ENCODE measurements at places on chromosomes 13 and 19.

DNA sequence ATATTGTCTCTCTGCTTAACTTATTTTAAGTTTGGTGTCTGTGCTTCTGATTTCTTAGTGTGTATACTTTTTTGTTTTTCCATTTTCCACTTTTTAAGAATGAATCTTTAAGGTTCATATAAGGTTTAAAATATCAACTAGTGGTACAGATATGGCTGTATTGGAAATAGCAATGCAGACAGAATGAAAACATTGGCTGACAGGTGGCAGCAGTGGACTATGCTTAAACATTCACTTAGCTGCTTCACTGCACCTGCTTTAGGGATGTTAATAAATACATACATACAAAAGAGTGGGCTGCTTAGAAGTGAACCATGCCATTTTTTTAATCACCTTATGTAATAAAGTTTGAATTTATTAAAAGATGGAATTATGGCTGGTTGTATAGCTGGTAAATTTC lies 27.3 kb downstream of the TM9SF2 start:
- no peak for DNase-seq

GRCh38 chr13:38419312-38419873 lies 69.7 kb downstream of the UFM1 start:
- no peak for DNase-seq

DNA sequence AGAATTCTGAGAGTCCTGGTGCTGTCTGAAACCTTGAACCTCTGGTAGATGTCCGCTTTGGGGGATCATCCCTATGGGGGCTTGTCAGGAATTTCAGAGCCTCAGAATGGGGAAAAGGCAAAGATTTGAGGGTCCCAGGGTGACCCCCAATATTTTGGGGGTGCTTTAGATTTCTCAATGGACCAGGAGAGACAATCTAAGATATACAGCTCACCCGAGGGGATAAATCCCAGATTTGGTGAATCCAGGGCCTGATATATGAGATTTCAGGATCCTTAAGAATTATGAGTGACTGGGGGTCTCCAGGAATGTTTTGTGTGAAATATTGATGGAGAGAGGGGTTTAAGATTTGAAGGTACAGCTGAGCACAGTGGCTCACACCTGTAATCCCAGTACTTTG lies 3.3 kb downstream of the CAPN12 start:
- no peak for DNase-seq

DNA sequence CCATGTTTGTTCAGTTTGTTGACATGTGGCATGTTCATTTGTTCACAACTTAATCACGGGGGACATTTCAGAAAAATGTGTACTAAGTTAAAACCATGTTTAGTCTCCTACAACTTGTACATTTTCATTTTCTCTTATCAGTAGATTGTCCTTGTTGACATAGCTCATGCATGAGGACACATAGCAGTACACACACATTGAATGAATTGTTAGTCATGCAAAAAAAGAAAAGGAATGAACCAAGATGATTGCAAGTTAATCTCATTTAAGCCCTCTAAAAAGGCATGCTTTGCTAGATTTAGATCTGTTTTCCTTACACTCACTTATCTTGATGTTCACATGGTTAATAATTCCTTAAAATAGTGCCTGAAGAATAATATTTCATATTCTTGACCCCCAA lies 38.2 kb upstream of the AKAP11 start:
- DNase-seq, result no peak

DNA sequence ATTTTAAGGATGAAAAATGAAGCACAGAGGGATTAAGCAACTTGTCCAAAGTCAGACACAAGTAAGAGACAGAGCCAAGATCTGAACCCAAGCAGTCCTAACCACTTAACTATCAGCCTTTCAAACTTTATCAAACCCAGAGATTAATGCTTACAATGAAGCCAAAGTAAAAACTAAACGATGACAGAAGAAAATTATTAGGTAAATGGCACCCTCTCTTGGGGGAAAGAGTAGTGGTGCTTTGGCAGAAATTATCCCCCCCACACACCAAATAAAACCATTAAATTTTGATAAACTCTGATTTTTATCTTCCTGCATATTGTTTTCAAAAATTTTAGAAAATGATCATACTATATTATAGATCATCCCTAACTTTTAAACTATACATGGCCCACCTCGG lies 329.2 kb downstream of the SLC7A1 start:
- no peak for DNase-seq

DNA sequence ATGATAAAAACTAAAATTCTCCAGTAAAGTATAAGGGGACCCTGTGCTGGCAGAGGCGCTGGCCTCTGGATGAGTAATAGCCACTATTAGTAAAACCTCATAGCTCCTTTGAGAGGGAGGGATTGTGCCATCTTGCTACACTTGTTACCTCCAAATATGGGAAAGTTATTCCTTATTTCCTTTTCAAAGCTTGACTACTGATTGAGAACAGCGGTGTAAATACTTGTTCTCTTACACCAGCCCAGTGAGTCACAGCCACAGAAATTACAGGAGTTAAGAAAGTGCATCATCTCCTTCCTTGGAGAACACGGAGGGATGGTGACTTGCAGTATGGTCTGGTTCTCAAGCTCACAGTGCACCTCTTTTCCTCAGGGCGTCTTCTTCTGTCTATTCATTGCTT lies 379.0 kb downstream of the EFNB2 start:
- peak; percentile 96 for DNase-seq

DNA sequence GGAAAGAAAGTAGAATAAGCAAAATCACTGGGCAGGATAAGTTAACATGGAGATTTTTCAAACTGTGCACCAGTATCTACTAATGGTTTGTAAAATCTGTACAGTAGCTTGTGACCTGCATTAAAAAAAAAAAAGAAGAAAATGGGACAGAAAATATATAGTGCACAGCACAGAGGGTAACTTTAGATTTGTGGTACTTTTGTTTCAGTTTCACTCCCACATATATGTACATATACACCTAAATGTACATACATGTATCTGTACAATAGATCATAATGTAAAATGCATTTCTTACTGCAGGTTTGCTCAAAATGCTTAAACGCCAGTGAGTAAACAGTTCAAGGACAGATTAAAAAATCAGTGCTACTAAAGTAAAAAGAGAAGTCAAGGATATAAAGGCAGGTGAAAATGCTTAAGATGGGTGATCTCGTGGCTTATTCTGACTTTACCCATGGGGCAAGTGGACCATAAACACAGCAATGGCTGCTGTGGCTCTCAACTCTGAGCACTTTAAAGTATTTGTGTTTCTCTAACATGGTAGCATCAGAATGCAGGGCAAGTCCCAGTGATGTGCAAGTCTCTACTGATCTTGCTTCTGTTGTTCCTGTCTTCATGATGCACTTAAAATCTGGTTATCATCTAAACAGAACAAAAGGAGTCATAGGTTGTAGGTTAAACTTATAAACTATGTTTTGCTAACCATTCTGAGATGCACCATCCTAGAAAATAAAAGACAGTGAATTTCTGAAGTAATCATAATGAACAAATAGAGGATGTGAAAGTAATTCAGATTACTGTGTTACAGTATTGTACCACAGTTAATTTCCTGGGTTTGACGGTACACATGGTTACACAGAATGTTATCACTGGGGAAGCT lies 112.3 kb downstream of the MIPEP start:
- DNase-seq, result no peak

DNA sequence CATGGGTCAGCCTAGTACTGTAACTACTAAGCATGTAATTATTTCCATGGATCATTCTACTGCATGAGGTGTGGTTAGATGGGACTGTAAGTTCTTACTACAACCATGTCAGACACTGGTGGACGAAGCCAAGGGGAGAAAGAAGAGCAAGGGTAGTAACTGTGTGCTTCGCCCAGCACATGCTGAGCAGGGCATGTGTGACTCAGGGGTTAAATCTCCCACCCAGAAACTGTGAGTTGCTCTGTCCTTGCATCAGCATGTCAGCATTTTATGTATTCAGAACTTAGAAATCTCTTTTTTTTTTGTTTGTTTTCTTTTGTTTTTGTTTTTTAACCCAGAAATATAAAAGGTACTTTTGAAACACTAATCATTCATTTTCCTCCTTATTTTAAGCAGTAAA lies 436.6 kb upstream of the KLF12 start:
- DNase-seq, result peak; percentile 23

DNA sequence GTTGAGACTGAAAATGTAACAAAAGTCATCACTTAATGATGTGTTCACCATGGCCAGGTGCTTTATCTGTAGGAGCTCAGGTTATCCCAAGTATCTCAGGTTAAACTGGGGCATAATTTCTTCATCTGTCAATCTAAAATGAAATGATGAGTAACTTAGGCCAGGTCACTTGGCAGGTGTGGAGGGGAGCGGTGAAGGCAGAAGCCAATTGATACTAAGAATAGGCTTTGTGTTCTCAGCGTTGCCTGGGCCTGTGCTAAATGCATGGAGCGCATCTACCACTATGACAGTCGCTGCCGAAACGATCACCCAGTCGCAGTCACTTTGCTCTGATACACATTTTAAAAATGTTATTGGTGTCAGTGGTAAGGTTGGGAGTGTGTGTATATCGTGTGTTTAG lies 91.6 kb downstream of the FGF9 start:
- no peak for DNase-seq

- no peak for DNase-seq
Measured at GRCh38 chr13:20700288-20700687, 3.2 kb upstream of the IL17D start.

GRCh38 chr13:99302637-99303505 lies 4.3 kb downstream of the GPR183 start:
- DNase-seq, result no peak

- no peak for DNase-seq
Measured at GRCh38 chr13:30480292-30480950, 14.7 kb upstream of the HMGB1 start.

DNA sequence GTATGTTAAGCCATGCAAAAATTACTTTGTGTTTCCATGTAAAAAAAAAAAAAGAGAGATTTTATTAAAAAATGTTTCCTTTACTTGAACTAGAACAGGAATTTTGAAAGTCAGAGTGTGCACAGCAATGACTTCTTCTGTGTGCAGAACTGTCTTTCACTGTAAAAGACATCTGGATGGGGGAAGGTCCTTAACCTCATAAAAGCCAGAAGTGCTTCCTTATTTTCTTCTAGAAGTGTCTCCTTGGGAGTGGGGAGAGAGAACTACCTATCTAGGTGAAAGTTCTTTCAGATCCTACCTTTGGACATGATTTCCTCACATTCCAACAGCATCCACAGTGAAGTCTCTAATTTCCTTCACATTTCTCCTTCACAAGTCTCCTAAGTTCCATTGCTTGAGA lies 360.3 kb downstream of the FGF14 start:
- no peak for DNase-seq

GRCh38 chr19:7605490-7606222 lies 10.0 kb downstream of the CAMSAP3 start:
- no peak for DNase-seq

DNA sequence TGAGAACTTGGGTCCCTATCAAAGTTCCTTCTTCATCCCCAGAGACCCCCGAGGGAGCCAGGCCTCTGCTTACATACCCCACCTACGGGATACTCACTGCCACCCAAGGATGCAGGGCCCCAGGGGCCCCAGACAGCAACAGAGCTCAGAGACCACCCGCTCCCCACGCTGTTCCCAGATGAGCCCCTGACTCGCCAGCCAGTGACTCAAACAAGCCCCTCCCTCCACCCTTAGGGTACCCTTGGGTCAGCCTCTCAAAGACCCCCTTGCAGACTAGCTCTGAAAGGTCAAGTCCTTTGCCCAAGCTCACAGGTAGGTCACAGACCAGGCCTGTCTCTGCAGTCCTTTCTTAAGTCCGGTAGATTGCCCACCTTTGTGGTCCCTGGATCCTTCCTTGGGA lies 45.7 kb downstream of the CD320 start:
- DNase-seq, result no peak

- no peak for DNase-seq
Measured at GRCh38 chr13:67841071-67841470, 610.9 kb upstream of the PCDH9 start.

DNA sequence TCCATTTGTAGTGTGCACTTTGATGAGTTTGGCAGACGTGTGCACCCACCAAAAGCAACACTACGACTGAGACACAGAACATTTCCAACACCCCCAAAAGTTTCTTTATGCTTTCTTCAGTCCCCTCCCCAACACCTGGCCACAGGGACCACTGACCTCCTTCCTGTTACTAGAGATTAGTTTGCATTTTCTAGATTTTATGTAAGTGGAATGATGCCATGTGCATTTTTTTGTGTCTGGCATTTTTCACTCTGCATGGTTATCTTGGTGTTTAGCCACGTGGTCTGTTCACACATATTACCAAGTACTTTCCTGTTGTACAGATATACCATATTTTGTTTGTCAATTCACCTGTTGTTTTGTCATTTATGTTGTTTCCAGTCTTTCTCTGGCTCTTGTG lies 44.6 kb upstream of the URI1 start:
- DNase-seq, result no peak

DNA sequence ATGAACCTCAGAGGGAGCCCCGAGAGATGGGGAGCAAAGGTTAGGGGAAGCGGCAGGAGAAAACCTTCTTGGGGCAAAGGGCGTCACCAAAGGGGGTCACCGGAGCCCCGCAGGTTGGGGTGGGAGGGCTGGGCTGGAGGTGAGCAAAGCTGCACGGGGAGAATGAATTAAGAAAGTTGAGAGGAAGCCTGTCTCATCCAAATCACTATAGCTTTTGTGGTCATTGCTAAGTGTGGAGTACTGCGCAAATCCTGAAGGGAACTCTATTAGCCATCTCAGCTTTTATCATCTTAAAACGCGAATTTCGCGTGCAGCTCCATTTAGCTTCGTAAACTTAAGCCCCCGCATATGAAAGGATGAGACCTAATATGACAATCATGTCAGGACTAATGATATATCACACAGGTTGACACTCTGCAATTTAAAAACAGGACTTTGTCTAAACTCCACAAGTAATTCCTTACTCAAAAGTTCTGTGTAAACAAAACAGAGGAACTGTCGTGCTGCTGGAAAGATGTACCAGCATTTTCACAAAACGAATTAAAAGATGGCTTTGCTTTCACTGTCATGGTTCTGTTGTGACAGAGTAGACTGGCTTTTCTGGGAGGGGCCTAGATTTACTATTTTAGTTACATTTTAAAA lies 631 bp downstream of the LACC1 start:
- DNase-seq, result no peak

DNA sequence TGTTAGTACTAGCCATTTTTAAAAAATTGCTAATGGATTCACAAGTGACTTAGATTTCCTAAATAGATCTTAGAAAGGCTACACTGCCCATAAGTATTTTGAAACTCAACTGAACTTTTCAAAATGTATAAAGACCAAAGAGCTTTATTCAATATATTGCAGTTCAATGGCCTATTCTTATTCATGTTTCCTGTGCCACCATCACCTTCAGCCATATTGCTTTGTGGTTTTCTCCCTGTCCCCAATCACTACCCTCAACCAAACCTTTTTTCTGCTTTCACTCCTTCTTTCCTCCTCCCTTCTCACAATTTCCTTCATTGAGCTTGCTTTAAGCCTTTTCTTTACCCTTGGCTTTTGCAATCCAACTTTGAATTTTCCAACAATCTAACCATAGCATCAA lies 100.9 kb downstream of the MYCBP2 start:
- no peak for DNase-seq

DNA sequence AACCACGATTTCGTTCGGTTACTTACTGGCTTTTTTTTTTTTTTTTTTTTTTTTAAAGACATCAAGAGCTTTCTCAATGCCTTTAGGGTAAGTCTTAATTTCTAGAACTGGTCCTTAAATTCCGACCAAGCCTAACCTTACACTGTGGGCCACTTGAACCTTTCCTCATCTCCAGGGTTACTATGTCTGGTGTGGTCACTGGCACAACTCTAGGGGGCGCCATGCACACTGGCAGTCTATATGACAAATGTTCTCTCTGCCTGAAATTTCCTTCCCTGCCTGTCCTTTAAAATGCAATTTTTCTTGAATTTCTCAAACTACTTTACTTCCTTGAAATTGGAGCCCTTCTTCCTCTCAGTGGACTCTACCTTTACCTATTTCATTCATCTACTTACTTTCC lies 227.4 kb downstream of the KLF5 start:
- DNase-seq, result no peak
